ENCODE measurements at places on chromosomes 1 and 21.

- peak; percentile 12 for DNase-seq
Observed at GRCh38 chr1:205325334-205325884, 3.9 kb upstream of the NUAK2 start.

DNA sequence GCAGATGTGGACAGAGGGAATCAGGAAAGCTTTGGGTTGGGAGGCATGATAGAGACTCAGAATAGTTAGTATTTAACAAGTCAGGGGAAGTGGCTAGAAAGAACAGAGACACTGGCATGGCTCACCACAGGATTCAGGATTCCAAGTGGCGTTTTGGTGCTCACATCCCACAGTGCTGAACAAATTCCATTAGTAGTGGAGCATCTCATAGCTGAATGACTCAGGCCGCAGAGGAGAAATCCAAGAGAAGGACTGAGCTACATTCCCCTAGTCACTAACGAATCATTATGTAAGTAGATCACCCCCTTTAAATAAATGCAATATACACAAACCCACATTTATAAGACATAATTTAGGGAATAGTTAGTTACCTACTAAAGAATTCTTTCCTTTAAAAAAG is 5.0 kb upstream of the KCNJ9 start:
- DNase-seq: no peak

DNA sequence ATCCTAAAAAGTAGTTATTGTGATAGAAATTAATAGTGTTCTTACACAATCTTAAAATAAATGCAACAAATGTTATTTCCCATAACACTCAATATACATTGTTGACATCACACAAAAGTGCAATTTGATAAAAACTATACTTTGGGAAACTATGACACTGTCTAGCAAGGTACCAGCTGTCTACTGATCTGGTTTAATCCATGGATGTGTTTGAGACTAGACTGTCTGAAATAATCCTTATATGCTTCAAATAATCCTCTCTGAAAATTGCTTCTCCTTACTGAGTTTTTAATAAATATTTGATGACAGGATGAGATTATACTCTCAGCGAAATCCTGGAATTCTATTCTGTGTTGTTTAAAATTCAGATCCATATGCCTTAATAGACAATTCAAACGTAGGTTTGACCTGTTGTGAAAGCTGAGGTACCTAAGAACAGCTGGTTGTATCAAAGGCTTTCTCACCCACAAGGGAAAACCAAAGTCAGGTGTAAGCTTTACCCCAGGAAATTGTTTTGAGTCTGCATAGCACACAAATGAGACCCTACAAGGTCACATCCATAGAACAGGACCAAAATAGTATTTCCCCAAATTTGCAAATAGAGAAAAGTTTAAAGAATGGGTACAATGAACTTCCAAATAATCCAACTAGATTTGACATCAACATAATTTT is 8.8 kb upstream of the GFI1 start:
- no peak for DNase-seq

- no peak for DNase-seq
Observed at GRCh38 chr1:58282623-58283387, 263.7 kb downstream of the OMA1 start.

DNA sequence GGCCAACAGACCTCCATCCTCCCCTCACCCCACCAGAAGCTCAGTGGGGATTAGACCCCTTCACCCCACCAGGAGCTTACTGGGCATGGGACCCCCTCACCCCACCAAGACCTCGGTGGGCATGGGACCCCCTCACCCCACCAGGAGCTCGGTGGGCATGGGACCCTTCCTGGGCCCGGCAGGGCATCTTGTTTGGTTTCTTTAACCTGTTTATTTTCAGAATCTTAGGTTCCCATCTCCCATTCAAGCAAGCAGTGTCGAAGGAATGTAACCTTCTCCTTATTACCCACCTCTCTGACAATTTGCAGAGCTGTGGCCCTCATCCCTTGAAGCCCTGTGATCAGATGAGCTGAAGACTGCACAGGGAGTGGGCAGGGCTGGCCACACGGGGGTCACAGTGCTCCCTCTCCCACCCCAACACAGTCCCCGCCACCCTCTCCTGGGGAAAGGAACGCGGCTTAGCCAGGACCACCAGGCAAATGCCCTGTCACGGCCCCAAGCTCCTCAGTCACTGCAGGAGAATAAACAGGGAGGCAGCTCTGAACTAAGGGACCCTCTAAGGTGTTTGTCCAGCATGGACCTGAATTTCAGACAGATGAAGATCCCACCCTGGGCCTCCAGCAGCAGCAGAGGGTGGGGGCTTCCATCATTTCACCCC is 330.0 kb downstream of the NPHP4 start:
- DNase-seq: no peak

DNA sequence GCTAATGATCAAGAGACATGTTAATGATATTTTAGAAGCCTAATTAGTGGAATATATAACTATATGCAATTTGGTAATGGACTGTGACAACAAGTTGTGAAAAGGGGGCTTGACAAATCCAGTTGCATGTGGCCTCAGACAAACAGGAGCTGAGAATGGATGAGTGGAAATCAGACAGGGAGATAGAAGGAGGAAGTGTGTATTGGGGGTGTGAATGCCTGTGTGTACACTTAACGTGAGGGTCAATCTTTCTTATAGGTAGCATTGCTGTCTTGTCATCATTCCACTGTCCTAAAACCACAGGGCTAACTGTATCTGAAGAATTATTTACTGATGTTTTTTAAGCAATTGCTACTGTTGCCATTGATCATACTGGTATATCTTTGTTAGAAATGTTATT is 64.8 kb downstream of the PBX1 start:
- DNase-seq: no peak

GRCh38 chr1:200880212-200880611 is 7.4 kb downstream of the GPR25 start:
- peak; percentile 49 for DNase-seq

- no peak for DNase-seq
Observed at GRCh38 chr1:9544926-9545325, 5.7 kb downstream of the SLC25A33 start.

Measured in NK-92 treated with Interleukin-12 subunit alpha and Interleukin-12 subunit beta, amount 100 ng/mL, for 24 hours (cell line).